ENCODE measurements at places on chromosomes 5 and 9.

DNA sequence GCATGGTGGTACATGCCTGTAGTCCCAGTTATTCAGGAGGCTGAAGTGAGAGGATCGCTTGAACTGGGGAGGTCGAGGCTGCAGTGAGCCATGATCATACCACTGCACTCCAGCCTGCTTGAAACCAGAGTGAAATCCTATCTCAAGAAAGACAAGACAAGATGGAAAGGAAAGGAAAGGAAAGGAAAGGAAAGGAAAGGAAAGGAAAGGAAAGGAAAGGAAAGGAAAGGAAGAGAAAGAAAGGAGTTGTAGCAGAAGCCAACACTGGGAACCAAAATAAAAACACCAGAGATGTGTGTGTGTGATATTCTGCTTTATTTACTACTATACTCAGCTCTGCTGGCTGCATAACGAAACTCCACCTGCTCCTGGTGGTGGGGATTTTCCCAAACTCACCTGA is 115.3 kb downstream of the DRD1 start:
- no peak for DNase-seq

GRCh38 chr5:105639068-105639467 is 2031.7 kb downstream of the EFNA5 start:
- no peak for DNase-seq

- no peak for DNase-seq
These were observed 8.8 kb downstream of the TENT4A start for GRCh38 chr5:6722015-6722414.

GRCh38 chr9:114991861-114992260 is 61.5 kb upstream of the TNFSF8 start:
- DNase-seq: no peak

- no peak for DNase-seq
These were observed 1.5 kb downstream of the DNAJC21 start for GRCh38 chr5:34930870-34931269.

DNA sequence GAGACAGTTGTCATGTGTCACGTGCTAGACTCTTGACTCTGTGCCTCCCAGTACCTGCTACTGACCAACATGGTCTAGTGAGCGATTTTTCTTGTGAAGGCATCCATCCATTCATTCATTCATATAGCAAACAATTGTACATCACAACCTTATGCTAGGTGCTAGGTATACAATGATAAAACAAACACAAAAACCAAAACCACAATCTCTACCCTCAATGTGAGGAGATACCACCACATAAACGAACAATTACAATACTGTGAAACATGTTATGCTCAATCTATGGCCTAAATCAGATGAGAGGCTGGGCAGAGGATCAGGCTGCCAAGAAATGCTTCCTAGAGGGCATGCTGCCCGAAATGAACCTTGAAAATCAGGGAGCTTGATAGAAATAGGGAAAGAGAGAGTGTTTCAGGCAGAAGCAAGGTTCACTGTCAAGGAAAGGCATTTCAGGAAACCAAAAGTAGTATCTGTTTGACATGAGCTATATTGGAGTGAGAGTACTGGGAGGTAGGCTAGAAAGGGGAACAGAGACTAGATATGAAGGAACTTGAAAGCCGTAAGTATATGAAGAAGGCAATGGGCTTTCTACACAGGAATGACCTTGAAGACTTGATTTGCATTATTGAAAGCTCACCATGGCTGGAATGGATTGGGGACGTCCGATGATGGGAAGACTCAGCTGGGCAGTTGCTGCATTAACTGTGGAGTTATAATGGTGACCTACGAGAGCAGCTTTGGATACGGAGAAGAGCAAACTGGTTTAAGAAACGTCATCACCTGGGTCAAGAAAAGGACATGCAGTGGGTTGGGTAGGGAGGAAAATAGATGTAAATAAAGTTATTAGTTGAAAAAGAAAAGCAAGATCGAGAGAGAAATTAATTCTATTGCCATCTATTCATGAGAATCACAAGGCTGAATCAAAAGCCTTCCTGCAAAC is 90.1 kb downstream of the THBS4 start:
- DNase-seq: peak; percentile 60

DNA sequence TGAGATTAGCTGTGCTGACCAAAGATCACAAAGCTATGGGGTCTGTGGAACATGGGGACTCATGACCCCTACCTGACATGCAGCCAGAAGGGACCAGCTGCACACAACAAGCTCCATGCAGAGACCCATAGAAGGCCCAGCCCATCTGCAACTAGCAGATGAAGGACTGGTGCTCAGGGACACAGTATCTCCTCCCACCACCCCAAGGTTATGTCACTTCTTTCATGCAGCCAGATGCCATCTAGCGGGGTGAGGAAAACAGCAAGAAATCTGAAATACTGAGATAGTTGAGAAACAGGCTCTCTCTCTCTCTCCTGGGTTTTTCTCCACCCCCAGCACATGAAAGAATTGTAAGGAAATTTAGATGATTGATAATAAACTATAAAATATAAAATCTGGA is 161.3 kb upstream of the DAPK1 start:
- DNase-seq: peak; percentile 58

GRCh38 chr5:5363045-5363444 is 59.4 kb upstream of the ICE1 start:
- no peak for DNase-seq

- DNase-seq: no peak
These were observed 14.4 kb downstream of the GALNT12 start for GRCh38 chr9:98821831-98822230.

DNA sequence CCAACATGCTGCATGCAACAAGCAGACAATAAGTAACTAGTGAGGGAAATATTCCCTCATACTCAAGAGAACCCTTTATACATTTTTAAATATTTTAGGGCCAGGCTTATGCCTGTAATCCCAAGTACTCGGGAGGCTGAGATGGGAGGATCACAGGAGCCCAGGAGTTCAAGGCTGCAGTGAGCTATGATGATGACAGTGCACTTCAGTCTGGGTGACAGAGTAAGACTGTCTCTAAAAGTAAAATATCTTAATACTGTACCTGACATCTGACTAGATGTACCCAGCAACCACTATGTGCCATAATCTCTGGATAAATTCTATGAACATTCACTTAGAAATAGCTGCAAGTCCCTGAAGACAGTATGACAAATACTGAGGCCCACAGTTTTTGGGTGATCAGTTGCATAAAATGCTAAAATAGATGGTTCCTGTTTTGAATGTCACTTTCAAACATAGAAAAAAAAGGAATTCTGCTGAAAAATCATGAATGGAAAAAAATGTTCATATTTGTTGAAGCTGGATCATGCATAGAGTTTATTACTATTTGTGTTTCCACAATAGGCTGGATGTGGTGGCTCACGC is 2.0 kb upstream of the C5orf15 start:
- DNase-seq: no peak

All from Karpas-422 (cell line).